ENCODE measurements at places on chromosomes 12 and 14.

- DNase-seq = peak; percentile 27
Measured at GRCh38 chr14:104393898-104394381, 185.6 kb upstream of the C14orf180 start.

DNA sequence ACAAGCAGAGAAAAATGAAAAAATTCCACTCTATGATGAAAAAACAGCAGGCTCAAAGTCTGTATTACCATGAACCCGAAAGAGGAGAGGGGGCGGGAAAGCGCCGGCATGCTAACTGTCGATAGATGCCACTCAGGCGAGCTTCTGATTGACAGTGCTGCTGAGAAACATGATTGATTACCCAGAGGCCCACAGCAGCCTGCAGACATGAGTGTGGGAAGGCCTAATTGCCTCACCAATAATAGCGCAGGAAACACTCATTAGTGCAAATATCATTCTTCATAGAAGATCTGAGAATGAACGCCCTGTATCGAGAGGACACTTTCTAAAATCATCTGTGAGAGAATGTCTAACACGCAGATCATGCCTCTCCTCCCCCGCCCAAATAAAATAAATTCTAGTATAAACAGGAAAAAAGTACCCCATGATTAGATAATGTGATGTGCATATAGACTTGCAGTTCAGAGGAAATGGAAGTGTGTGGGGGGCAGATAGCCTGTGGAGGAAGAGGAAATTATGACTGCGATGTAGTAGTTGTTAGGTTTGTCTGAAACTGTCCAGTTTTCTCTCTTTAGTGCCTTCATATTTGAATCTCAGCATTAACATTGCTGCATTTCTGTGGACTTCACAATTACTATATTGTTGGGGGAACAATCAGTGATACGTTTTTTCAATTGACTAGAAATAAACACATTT, 15.6 kb downstream of the TPH2 start:
- DNase-seq = no peak

GRCh38 chr14:66099931-66100330, 386.2 kb upstream of the CCDC196 start:
- DNase-seq = no peak

DNA sequence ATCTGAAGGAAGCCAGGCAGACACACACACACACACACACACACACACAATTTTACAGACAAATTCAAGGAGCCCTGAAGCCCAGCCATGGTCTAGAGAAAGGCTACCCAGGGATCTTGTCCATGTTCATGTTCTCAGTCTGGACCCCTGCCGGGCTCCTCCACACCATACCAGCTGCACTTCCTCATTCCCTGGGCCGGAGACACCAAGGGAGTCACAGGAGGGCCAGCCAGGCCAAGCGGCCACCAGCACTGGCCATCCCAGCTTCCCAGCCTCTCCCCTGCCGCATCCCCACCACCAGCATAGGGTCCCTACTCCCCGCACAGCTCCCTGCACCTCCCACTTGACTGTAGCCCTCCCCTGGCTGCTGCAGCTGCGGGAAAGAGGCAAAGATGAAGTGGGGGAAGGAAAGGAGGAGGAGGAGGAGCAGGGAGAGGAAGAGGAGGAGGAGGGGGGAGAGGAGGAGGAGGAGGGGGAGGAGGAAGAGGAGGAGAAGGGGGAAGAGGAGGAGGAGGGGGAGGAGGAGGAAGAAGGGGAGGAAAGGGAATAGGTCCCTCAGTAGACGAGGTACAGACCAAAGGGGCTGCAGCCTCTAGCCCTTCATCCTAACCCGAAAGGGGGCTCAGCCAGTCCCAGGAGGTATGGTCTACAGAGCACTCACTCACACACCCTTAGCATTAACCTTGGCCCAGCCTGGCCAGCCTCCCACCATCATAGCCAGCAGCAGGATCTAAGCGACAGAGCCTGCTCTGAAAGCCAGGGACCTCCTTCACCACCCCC, 293.2 kb downstream of the DPF3 start:
- no peak for DNase-seq

- no peak for DNase-seq
Measured at GRCh38 chr12:90281154-90281868, 572.7 kb upstream of the ATP2B1 start.

GRCh38 chr12:59320112-59320511, 275.7 kb upstream of the SLC16A7 start:
- DNase-seq = no peak

GRCh38 chr12:65532764-65533163, 254.3 kb downstream of the MSRB3 start:
- DNase-seq = no peak

DNA sequence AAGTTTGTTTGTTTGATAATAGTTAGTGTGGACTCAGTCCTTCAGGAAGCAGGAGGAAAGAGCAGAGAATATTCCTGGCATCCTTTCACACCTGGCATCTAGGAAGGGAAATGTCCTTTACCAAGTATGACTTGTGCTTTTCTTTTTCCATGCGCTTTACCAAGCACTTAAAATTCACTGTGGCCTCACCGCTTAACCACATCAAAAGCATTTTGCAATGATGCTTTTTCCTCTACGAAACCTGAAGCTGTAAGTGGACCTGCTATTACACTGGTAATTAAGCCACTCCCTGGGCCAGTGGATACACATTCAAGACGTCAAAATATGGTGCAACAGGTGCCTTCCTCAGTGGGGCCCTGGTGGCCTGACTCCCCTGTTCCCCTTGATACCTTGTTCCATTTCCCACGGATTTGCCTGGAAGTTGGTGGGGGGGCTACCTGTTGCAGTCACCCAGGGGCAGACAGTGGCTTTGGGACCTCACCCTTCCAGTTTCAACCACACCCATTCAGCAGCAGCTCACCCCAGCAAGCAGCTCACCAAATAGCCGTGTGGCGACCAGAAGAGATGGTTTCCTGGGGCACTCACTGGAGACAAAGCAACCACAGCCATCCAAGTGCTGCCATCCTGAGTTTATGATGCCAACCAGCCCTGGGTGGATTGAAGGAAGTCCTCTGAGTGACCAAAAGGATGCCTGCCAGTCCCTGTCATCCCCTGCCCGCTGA, 14.2 kb upstream of the FZD10 start:
- no peak for DNase-seq

GRCh38 chr12:110281549-110282299, 677 bp downstream of the ATP2A2 start:
- DNase-seq = peak; percentile 37

DNA sequence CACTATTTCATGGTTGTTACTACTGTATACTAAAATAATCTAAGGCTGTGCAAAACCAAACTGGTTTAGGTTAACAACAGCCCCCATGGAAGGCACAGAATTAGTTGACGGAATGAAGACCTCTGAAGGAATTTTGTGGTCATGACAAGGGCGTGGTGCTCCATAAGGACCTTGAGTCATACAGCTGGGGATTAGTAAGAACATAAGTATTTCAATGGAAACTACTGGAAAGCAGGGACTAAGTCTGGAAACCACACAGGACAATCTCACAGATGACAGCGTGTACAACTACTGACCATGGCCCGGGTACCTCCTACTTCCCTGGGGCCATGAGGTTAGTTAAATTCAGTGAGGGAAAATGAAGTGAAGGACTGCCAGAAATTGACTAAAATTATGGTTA, 98.5 kb upstream of the PLEKHA5 start:
- DNase-seq = no peak

DNA sequence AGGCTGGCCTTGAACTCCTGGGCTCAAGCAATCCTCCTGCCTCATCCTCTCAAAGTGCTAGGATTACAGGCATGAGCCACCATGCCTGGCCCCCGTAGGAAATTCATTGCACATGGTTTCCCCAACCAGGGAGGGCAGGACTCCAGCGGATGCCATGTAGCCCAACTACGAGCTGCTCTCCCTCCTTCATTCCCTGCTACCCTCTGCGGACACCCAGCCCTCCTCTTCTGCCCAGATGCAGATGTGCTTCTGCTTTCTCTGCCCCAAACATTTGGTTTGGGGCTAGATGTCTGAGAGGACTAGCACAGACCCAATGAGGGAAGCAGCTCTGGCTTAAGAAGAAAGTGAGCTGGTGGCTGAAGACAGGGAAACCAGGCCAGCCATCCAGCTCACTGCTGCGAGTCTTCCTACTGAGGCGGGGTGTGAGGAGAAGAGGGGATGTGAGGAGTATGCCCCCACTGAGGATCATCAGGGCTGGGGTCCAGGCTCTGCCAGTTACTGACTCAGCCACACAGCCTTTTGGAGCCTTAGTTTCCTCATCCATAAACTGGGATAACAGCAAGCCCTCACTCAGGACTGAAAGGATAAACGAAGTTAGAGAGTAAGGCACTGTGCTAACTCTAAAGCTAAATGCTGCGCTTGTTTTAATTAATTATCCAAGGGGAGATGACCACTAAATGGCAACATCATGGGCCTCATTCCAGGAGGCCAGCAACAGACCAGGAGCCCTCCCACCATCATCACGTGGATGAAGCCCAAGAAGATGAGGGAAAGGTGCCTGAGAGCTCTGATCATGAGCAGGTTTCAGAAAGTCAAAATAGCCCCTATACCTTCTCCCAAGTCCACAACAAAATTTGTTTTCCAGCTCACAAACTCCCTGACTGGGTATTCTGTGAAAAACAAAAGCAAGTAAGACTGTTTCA, 10.9 kb downstream of the CTDSP2 start:
- no peak for DNase-seq

DNA sequence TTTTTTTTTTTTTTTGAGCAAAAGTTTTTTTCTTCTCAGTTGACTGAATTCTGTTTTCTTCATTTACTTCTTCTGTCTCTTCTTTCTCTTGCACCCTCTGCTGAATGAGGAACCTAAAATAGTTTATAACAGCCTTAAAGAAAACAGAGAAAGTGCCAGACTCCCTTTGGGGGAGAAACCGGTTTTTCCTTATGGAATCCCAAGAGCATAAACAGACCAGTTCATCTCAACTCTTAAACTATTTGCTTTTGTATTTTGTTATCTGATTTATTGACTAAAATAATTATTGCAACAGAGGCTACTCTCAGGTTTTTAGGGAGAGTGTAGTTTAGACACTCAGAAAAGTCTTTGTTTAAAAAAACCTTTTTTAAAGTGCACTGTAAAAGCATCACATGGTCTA, 30.2 kb downstream of the ST8SIA1 start:
- no peak for DNase-seq
